ENCODE measurements at places on chromosomes 7 and 10.

DNA sequence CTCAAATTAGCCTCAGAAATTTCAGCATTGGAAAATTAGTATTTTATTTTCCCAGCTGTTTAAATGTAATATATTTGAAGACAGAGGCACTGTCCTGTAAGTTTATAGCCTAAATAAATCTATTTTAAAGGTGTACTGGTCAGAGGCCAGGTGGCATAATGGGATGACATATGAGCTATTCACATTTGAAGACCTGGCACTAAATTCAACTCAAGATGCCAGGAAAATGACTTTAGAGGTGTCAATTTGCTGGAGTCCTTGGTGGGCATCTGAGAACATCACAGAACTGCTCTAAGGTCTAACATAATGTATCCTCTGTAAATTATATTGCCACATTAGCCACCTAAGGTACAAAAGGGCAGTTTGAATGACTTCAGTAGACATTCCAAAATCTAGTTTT lies 348.9 kb upstream of the BMPER start:
- no peak for DNase-seq

- DNase-seq: no peak
Measured at GRCh38 chr7:36878288-36878687, 154.0 kb upstream of the AOAH start.

- DNase-seq: no peak
Measured at GRCh38 chr10:82796510-82796909, 921.5 kb downstream of the NRG3 start.

DNA sequence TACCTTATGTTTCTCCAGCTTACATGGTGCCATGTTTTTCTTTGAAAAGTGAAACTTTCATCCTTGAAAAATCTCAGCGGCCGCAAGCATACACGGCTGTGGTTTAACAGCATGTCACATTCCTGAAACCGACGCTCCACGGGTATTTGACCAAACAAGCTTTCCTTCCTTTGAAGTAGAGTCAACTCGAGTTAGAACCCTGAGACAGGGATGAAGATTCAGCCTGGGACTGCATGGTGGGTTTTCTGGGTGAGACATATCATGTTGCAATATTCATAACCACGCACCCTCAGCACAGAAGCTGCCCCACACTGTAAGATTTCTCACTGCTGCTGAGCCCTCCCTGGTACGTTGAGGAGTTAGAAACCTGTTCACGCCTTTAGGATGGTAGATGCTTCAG lies 8.1 kb downstream of the CYP26A1 start:
- DNase-seq: no peak

DNA sequence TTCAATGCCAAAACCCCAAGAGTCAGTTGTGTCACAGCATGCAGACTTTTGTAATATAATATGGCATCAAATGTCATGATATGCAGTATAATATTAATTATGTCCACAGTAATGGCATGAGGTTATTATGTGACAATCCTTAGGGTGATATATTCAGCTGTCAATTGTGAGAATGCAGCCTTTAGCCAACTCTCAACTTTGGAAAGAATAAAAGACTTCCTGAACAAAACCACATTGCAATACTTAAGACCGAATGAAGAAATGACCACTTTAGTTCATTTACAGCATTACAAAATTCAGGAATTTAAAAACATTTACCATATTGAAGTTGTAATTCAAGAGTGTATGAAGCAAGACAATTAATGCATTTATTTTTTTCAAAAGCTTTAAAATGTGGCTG lies 45.4 kb downstream of the CPVL start:
- no peak for DNase-seq

DNA sequence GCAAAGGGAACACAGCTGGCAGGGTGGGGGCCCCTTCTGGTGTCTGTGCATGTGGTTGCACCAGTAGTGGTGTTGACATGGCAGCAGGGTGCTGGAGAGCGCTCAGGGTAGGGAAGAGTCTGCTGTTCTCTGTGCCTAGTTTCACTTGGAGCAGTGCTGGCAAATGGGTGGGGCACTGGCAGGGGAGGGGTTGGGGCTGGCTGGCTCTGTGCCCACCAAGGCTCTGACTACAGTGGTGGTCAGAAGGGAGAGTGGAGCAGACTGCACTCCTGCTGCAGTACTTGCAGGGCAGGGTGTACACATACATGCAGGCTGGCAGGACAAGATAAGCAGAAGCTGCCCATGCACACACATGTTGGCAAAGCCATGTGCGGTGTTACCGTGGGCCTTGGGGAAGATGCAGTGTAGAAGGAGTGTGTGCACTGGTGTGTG lies 18.2 kb downstream of the FAM25A start:
- DNase-seq: no peak

DNA sequence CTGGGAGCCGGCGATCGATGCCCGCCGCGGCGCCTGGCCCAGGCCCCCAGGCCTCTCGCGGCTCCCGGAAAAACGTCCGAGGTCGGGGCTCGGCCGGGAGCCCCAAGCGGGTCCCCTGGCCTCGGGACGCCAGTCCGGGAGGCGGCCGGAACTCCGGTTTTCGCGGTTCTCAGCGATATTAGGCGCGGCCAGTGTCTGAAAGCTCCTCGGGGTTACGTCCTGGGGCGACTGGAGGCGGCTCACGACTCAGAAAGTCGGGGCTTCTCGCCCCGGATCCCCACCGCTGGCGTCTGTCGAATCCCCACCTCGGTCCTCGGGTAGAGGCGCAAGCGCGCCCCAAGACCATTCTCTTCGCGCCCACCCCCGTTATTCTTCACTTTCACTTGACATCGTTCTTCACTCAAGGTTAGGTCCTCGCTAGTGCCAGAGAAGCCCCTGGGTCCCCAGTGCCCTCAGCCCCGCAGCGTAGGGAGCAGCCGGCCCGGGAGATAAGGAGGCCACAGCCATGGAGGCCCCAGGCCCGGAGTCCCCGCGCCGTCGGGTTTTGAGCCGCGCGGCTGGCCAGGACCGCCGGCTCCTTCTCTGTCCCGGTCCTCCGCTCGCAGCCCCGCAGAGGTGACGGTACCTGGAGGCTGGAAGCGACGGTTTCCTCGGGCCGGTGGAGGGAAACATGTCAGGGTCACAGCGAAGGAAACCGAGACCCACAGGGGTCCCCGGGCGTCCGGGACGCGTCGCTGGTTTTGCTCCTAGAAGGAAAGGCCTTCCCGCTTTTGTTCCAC lies 35.2 kb upstream of the EBLN1 start:
- DNase-seq: no peak

GRCh38 chr10:70903262-70903921 lies 15.0 kb upstream of the PCBD1 start:
- DNase-seq: no peak

GRCh38 chr7:158573310-158573709 lies 14.3 kb downstream of the PTPRN2 start:
- DNase-seq: no peak

- DNase-seq: no peak
Measured at GRCh38 chr7:149825567-149826343, 12.4 kb upstream of the ZNF862 start.

DNA sequence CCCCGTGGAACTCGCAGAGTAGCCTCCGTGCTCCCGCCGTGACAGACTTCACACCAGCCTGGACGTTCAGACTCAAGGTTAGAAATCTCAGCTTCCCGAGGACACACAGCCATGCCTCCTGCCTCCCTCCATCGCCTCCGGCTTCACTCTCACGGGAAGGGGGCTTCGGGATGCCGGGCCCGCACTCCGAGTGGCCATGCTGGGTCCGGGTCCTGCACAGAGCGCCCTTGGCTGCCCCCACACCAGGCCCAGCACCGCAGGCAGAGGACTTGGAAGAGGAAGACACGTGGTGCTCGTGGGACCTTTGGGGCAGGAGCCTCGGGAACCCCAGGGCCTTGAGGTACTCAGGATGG lies 89.8 kb downstream of the PDGFA start:
- no peak for DNase-seq

- DNase-seq: no peak
Measured at GRCh38 chr10:129568583-129569344, 101.7 kb downstream of the MGMT start.

DNA sequence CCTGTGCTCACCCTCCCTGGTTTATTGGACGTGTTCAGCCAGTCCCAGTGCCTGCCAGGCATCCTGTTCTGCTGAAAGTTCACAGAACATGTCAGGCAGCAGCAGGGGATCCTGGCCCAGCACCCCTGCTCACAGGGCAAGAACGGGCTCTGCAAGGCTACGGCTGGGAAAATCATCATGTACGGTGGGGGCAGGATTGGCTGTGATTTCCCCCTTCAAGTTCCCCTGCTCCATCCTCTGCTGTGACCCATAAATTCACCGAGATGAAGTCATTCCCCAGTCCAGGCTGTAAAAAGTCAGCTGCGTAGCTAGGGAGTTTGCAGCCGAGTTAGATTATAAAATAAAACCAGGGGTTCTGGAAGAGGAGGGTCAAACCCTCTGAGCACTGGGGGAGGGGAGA lies 484.1 kb upstream of the ZMIZ1 start:
- no peak for DNase-seq

GRCh38 chr10:33365301-33365700 lies 30.8 kb upstream of the NRP1 start:
- DNase-seq: no peak

- DNase-seq: no peak
Measured at GRCh38 chr7:104529567-104529966, 201.2 kb downstream of the LHFPL3 start.

DNA sequence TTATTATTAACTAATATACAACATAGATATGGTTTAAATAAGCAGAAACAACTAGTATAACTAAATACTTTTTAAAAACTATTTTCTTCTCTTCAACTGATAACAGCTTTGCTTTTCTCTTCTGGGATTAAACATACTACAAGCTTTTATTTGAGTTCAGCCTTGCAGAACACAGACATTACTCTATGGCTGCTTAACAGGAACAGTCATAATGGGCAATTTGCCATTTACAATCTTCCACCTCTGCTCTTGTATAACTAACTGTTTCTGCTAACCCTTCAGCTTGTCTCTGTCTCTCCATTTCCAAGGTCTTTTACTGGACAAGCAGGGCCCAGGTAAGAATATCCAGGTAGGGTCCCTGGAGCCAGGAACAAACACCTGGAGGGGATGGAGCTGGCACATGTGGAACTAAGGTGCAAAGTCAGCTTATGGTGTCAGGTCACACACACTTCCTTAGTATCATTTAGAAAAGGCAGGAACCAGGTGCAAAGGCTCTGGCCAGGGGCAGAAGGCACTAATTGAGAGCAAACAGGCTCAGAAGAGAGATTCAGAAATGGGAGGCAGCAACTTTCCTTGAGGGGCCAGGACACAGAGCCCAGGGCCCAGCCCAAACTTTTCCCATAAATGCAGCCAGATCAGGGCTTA lies 93.1 kb downstream of the STRA8 start:
- DNase-seq: no peak

GRCh38 chr10:106565546-106565945 lies 599.0 kb downstream of the SORCS1 start:
- no peak for DNase-seq

DNA sequence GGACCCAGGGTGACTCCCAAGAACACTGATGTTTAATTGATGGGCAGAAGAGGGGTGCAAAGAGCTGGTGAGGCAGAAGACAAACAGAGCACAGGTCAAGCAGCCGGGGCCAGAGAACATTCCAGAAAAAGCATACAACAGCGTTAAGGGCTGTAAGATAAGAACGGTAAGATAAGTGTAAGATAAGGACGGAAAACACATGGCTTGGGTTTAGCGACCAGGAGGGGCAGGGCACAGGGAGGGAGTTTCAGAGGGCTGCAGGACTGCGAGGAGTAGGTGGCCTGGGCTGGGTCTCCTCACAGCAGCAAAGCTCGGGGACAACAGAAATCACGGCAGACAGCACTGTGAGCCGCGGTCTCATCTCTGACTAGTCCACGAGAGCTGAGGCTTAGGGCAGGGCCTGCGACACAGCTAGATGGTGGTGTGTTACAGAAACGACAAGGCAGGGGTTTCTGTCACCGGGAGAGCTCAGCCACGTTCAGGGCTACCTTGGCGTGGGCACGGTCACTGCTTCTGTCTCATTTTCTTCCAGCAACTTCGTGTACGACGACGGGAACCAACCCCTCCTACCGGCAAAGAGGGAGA lies 24.6 kb downstream of the BRI3 start:
- DNase-seq: no peak

DNA sequence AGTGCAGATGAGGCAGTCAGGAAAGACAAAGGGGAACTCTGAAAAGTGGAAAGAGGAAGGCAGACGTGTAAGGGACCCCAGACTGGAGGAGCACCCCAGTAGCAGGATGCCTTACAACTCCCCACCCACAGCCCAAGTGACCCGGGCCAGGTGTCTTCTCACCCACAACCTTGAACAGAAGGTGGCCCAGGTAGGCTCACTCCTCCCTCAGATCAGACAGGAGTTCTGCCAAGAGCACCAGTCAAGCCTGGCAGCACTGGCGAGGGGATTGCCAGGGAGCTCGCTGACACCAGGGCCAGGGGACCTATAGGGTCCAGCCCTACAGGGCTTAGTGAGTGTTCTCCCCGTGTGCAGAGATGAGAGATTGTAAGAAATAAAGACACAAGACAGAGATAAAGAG lies 27.1 kb upstream of the LMBR1 start:
- DNase-seq: no peak

GRCh38 chr10:1624240-1624639 lies 113.1 kb downstream of the ADARB2 start:
- DNase-seq: no peak

GRCh38 chr7:81410471-81411117 lies 359.3 kb downstream of the HGF start:
- DNase-seq: no peak

GRCh38 chr7:108528183-108528712 lies 2.3 kb upstream of the PNPLA8 start:
- DNase-seq: no peak

DNA sequence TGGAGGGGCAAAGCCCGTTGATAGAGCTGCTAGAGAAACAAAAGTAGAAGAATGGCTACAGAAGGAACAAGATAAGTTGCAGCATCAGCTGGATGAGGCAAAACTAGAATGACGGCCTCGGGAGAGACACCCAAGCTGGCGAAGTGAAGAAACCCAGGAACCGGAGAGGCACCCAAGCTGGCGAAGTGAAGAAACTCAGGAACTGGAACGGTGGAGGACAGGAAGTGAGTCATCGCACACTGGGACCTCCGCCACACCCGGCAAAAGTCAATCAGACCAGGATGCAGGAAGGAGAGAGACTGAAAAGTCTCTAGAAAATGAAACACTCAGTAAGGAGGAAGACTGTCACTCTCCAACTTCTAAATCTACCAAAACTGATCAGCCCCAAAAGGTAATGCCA lies 133.0 kb upstream of the NEBL start:
- DNase-seq: no peak

- DNase-seq: no peak
Measured at GRCh38 chr7:158655931-158656441, 48.6 kb downstream of the NCAPG2 start.

- DNase-seq: no peak
Measured at GRCh38 chr10:34206078-34206934, 608.8 kb downstream of the PARD3 start.

- DNase-seq: no peak
Measured at GRCh38 chr10:4073912-4074311, 288.9 kb upstream of the KLF6 start.

- DNase-seq: no peak
Measured at GRCh38 chr10:24467605-24468004, 256.1 kb downstream of the ARHGAP21 start.

DNA sequence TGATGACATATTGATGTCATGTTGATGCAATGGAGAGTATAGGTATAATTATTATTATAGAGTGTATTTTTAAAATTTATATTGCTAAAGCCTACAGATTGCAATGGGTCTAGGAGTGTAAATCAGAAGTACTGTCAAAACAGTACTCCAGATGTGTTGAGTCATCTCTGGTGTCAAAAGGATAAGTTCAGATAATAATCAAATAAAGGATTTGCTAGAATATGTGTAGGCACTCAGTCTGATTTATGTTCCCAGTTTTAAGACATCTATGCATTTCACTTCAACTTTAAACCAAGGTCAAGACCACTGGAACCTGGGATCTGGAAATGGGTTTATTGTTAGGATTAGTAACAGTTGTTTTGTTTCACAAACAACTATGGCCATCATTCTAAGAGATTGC lies 342.3 kb upstream of the BMPER start:
- no peak for DNase-seq
